Activated gamma-delta T cell treated with Interleukin-2 at 50 U/mL for 16 hours (primary cell): ENCODE measurements at places on chromosomes 1 and 21.

GRCh38 chr1:232648316-232648715 lies 18.4 kb upstream of the SIPA1L2 start:
- no peak for DNase-seq

- no peak for DNase-seq
These were observed 104.6 kb upstream of the F3 start for GRCh38 chr1:94646141-94646643.

DNA sequence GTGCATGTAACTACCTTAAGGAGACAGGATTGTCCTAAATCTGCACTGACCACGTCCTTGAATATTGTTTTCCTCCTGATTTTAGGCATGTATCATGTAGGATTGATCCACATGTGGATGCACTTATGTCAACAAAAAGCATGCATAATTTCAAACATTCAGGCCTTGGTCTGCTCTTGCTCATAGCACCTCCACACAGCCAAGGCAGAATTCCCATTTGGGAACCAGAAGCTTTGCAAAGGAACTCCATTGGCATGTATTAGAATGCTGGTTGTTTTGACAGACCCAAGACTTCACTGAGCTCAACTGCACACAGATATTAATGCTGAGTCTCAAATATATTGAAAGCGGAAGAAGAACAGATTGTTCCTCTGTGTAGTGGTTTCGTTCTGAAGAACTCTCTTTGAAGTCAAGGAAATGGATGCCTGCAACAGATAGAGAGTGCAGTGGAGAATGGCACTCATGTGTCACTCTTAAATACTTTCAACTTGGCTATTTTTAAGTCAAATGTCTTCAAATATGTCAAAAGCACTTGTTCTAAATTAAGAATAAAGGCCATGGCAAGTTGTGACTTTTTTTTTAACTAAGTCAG lies 387.6 kb downstream of the LTN1 start:
- no peak for DNase-seq

- DNase-seq = no peak
These were observed 351.4 kb downstream of the NPHP4 start for GRCh38 chr1:5640845-5641244.

- DNase-seq = no peak
These were observed 567.0 kb downstream of the AJAP1 start for GRCh38 chr1:5221451-5221850.

DNA sequence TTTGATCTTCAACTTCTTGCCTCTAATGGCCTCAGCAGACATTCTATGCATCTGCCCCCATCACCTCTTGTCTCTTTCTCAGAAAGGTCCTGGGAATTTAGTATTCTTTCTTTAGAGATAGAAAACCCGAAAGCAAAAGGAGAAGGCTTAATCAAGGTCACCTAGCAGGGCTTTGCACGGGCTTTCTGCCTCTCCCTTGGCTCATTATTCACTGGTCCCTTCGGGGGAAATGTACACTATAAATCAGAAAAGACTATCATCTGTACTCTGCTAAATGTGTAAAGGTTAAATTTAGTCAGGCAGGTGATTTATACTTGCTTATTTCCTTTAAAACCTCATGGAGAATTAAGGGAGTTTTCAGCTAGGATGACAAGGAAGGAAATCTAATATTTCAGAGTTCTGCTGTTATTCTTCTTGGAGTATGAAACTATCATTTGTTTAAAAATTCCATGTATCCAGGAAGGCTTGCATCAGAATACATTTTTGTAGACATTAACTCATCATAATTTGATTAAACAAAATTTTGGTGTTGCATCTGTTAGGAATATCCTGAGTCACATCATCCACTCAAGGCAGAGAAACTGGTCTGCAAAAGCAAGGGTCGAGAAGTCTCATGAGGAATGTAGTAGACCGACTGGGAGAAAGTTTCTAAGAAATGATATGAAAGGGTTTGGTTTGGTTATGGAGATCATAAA lies 124.6 kb downstream of the GABPA start:
- DNase-seq = no peak

DNA sequence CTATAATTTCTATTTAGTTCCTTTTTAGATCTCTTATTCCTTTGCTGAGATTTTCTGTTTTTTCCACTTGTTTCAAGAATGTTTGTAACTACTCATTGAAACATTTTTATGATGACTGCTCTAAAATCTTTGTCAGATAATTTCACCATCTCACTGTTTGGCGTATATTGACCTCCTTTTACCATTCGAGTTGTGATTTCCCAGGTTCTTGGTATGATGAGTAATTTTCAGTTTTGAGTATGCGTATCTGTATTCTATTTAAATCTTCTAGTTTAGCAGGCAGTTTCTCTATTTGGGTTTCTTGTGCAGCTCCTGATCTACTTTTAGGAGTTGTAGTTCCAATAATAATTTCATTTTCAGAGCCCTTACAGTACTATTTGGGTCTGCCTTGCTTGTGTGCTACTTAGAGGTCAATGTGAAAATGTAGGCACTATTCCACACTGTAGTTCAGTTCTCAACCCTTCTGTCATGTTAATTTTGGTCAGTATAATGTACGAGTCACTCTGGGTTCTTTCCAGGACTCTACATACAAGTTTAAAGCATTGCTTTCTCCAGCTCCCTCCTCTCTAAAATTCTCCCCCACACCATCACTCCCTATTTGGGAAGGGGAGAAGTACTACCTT lies 115.5 kb downstream of the ACBD6 start:
- no peak for DNase-seq

GRCh38 chr1:172154551-172154950 lies 265.9 kb upstream of the C1orf105 start:
- no peak for DNase-seq

- no peak for DNase-seq
These were observed 79.9 kb upstream of the LYST start for GRCh38 chr1:235946571-235946981.

DNA sequence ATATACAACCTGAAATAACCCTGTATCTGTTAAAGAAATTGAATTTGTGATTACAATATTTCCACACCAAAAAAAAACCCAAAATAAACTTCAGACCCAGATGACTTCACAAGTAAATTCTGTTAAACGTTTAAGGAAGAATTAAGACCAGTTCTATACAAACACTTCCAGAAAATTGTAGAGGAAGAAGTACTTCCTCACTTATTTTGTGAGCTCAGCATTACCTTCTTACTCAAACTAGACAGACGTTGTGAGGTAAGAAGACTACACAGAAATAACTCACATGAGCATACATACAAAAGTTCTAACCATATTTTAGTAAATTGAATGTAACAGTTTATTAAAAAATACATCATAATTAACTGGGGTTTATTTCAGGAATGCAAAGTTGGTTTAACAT lies 18.8 kb downstream of the RALGPS2 start:
- no peak for DNase-seq

DNA sequence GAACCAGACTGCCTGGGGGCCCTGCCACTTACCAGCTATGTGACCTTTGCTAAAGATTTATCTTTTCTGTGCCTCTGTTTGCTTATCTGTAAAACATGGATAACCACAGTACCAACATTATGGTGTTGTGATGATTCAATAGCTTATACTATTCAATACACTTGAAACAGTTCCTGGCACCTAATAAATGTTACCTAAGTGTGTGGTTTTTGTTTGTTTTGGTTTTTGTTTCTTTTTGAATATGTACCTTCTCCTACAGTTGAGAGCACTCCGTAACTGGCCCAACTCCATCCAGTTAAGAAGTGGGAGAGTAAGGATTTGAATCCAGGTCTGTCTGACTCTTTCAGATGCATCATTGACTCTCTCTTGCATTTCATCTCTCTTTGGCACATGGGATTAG lies 125.8 kb upstream of the C8B start:
- no peak for DNase-seq

DNA sequence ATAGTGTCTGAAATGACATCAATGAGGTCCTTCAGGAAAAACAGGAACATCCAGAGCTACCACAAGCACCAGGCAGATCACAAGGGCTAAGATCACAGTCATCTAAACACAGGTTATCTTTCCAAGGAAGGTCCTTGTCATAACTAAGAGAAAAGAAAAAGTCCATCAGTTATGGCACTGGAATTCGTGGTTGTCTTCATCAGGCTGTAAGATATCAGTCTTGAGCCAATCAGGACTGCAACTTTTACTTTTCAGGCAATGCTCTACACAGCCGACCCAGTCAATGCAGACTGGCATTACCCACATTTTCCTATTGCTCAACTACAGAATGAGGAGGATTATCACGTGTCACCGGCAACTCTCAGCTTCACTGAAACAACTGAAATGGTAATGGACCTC lies 26.4 kb downstream of the SORT1 start:
- no peak for DNase-seq

- no peak for DNase-seq
These were observed 1183.4 kb downstream of the AMY1C start for GRCh38 chr1:104932949-104933679.

DNA sequence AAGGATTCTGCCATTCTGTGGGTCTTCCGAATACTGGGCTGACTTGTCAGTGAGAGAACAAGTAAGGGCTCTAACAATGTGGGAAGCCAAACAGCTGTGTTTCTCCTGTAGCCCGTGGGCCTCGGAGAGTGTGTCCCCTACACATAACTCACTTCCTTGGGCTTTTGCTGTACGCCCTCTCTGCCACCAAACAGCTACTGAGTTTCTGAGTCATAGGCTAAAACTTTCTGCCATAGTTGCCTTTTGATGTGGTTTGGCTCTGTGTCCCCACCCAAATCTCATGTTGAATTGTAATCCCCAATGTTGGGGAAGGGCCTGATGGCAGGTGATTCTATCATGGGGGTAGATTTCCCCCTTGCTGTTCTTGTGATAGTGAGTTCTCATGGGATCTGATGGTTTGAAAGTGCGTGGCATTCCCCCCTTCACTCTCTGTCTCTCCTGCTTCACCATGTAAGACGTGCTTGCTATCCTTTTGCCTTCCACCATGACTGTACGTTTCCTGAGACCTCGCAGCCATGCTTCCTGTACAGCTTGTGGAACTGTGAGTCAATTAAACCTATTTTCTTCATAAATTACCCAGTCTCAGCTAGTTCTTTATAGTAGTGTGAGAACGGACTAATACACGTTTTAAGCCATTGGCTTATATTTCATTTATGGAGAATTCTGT lies 194.8 kb upstream of the HMCN1 start:
- DNase-seq = no peak

- no peak for DNase-seq
These were observed 117.4 kb upstream of the RAB3GAP2 start for GRCh38 chr1:220389634-220390033.

DNA sequence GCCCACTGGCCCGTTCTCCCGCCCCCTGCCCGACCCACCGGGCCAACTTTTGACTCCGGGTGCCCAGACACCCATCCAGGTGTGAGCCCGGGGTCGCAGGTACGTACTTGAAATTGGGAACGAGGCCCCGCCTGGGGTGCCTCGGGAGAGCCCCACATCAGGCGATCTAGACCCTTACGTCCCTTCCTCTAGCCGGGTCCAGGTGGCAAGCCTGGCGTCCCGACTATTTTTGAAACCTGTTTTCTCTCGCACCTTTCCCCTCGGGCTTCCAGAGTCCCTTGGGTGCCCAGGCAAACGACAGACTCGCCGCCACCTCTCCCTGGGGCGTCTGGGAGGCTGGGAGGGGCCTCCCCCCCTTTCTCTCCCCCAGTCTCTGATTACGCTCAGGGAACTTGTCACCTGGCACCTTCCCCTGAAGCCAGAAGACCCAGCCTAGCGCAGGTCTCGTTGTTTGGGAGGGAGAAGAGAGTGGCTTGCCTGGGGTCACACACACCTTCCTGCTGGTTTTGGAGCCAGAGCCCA lies 898 bp downstream of the LDLRAP1 start:
- DNase-seq = no peak

GRCh38 chr1:13722808-13723360 lies 22.9 kb downstream of the PRDM2 start:
- no peak for DNase-seq

DNA sequence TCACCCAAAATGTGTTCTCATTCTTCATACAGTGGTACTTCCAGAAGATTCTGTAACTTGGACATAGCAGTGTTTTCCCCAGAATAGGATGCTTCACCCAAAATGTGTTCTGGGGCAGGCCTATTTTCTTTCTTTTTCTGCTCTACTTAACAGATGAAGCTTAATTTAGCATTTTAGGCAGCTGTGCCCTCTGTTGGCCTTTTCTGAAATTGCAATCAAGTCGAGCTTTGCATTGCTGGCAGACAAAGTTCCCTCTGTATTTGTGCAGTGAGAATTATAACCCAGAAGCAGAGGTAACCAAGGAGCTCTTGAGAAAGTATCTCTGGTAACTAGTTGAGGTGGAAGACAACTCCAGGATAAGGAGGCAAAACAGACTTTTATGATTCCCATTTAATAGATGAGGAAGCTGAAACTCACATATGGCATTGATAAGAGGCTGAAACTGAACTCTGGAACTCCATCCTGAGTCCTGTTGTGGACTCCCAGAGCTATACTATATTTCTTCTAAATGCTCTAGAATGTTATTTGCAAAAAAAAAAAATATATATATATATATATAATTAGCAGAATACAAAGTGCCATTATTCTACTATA lies 50.3 kb upstream of the L1TD1 start:
- no peak for DNase-seq

DNA sequence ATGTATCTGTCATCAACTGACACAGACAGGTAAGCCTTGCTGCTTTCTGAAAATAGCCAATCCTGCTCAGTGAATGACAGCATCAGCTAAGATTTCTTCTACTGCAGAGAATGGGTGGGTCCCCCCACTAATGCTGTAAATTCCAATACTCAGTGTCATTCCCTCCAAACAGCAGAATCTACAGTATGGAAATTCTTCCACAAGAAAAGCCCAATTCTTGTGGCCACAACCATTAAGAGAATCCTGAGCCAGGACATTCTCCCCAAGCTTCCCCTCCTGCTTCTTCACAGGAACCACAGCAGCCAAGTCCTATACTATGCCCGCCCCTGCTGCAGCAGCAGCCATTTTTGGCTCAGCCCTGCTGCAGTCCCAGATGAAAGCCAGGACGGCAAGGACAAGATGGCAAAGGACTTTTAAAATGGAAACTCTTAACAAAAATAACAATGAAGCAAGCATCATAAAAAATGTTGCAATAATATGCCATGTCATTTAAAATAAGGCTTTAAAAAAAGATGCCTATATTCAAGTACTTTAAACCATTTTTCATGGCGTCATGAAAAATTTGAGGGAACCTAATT lies 26.8 kb downstream of the EIF4G3 start:
- no peak for DNase-seq

GRCh38 chr1:23804183-23804835 lies 3.8 kb upstream of the GALE start:
- DNase-seq = no peak

GRCh38 chr1:153361480-153362109 lies 3.9 kb downstream of the S100A9 start:
- DNase-seq = no peak
